ENCODE measurements at places on chromosomes 4 and X.

GRCh38 chrX:13666836-13667235, 13.9 kb downstream of the TCEANC start:
- no peak for DNase-seq

DNA sequence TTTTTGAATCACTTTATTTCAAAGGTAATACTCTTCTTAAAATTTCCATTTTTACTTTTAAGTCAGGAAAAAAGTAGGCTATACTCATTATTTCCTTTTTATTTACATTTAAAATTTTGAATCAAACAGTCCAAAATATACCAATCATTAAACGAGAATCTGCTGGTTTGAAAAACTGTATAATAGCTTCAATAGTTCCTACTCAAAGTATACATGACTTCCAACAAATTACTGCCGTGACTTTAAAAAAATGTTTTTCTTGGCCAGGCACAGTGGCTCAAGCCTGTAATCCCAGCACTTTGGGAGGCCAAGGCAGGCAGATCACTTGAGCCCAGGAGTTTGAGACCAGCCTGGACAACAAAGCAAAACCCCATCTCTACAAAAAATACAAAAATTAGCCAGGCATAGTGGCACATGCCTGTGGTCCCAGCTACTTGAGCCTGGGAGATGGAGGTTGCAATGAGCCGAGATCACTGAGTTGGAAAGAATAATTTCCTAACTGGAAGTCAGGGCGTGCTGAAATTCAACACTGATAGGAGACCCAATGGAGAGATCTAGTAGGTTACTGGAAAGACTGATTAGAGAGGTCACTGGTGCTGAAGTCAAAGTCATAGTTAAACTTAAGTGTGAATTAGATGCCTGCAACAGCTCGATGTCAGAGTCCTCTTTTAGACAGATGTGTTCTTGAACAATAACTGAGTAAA, 9.0 kb downstream of the KLHL8 start:
- DNase-seq, result no peak

- no peak for DNase-seq
Measured at GRCh38 chrX:11151799-11152559, 40.8 kb downstream of the HCCS start.

DNA sequence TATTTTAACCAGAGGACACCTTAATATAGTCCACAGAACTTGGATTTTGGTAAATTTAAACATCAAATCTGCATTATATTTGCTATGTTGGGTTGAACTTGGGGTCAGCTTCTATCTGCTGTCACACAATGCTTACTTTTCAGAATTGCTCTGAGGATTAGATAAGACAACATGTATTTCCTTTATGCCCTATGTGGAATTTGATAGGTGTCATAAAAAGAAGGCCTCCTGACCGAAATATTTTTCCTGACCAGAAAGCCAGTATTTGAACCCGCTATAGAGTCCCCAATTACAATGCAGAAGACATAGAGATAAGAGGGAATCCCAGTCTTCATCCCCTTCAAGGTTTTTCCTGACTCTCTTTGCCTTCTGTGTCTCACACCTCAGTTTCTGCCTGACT, 4.1 kb downstream of the MTTP start:
- no peak for DNase-seq

- no peak for DNase-seq
Measured at GRCh38 chrX:39211501-39211900, 410.2 kb downstream of the MID1IP1 start.

DNA sequence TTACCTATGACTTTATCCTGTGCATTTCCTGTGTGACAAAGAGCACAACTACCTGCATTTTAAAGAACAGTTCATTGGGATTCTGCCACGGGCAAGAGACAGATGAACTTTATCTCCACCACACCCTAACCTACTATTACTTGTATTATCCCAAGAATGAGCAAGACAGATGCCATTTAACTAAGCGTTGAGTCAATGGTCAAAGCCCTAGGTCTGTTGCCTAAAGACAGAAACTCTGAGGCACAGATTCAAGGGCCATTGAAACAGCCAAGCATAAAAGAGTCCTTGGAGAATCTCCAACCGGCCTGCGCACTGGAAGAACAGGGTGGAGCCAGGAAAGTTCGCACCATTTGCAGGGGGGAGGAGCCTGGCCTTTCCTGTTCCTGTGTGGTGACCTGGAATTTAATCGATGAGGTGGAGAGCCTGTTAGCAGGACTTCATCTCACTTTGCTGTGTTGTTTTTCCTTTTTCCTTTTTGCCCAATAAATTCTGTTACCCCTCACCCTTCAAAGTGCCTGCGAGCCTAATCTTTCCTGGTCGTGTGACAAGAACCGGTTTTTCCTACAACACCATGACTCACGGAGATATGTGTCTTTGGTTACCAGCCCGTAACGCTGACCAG, 146.4 kb upstream of the DIAPH2 start:
- peak; percentile 51 for DNase-seq

DNA sequence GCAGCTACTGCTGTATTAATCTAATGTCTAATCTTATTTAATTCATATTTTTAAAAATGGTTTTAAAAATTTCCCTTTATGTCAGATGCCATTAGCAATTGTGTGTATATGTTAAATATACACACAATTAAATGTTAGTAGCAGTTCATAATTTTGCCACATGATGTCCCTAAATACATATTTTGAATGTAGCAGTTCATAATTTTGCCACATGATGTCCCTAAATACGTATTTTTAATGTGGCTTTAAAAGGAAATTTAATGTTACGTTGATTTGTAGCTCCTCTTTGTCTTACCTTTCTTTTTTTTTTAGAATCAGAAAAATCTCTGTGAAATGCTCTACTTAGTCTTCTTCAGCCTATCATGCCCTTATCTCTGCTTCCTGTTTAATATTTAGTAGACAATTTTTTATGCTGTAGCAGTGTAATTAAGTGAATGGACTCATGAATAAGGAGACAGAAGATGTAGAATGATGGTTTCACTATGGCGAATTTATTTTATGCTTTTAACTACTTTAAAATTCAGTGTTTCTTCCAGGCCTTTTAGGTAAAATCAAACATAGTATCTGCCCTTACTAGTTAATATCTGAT, 26.1 kb downstream of the RBM46 start:
- peak; percentile 22 for DNase-seq

- no peak for DNase-seq
Measured at GRCh38 chr4:179112441-179113170, 1670.4 kb upstream of the AGA start.

DNA sequence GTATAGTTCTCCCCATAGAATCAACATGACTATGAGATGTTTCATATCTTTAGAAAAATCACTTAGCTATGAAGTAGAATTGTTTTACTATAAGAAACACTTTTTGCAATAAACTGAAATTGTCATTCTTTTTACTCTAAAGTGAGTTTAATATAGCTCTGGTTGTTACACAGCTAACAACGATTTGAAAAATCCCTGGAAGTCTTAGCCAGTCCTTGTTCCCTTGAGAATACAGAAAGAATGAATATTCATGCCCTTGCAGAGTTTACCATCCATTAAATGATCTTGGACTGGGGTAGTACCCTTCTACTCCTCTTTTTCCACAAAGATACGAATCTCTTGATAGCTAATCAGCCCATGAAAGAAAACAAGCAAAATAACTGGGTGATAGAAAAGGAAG, 141.8 kb downstream of the JADE1 start:
- no peak for DNase-seq

DNA sequence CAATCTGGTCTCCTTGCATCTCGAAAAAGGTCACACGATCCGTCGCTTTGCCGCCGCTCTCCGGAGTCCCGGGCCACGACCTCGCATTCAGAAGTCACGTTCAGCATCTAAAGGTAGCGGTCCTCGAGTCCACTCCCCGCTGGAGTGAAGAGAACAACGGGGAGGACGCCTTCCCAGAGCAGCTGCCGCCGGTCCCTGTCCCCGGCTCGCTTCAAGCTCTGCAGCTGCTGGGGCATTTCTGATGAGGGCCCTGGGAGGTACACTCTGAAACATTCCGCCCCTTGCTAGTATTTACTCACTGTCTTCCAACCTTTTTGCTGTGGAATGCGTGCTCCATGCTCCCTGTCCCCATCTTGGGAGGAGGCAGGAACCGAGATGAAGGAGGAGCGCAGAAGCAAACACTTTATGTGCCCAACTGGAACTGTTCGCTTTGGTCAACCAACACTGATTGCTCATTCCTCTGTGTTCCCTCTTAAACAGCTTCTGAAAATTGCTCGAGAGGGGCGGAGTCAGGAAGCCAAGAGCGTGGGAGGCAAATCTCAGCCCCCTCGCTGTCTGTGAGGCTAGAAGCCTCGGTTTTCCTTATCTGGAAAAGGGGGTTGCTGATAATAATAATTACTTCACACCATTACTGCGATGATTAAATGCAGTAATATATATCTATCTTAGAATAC, 6.4 kb upstream of the VAMP7 start:
- DNase-seq, result no peak

DNA sequence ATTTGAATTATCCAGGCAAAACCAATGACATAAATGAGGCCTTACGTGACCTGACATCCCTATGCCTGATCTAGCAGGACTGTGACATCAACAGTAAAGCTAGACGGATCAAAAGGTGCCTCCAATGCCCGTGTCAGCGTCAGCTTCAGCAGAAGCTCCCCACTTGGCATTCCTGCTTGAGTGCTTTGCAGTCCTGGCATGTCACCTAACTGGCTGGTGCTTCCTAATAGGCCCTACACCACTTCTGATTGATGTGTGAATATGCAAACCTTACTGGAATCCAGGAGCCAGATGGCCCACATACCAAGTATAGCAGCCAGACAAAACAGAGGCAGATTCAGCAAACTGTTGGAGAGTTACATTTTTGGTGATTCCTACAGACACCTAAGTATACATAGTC, 224.2 kb downstream of the DMD start:
- DNase-seq, result peak; percentile 95

- peak; percentile 61 for DNase-seq
Measured at GRCh38 chr4:153618833-153619232, 65.2 kb upstream of the TLR2 start.

DNA sequence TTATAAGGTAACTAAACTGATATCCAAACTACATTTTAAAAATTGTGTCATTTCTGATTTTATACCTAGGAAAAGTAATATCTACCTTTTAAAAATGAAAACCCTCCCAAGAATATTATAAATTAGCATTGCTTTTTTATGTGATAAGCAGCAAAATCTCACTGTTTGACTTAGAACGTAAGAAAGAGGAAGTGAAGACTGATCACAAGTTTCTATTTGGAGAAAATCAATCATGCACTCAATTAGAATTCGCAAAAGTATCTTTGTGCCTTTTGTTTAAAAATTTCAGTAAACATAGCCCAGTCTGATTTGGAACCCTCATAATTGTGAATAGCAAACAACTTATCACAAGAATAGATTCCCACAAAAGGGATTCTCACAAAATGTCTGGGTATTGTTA, 142.7 kb downstream of the TENM3 start:
- no peak for DNase-seq

GRCh38 chr4:4855301-4856070, 4.0 kb upstream of the MSX1 start:
- DNase-seq, result peak; percentile 68

DNA sequence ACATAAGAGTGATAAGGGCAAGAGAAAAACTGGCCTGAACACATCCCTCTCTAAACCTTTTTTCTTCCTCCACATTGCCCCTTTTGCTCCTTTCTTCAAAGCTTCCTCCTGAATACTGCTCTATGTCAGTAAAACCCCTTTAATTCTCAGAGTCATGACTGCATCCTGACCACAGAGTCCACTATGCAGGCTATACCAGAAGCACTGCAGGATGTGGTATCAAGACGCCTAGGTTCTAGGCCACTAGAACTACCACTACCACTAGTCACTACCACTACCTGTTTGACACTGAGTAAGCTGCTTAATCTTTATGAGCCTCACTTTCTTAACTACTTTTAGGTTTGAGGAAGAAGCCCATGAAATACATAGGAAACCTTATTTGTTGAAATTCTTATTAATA, 38.7 kb downstream of the ARHGEF9 start:
- DNase-seq, result no peak

- peak; percentile 34 for DNase-seq
Measured at GRCh38 chr4:81040012-81040659, 9.6 kb downstream of the BMP3 start.

DNA sequence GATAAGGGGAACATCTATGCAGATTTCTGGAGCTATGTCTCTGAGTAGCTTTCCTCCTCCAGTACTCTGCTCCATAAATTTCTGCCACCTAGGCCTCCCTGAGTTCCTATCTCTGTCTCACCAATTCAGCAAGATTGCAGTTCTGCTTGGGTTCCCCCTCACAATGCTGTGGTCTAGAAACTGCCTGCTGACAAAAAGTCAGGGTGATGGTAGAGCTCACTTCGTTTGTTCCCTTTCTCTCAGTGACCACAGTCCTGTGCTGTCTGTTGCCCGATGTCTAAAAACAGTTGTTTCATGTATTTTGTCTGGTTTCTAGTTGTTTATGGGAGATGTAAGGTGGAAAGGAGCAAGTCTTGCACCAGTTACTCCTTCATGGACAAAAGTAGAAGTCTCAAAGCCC, 41.1 kb downstream of the AMMECR1 start:
- DNase-seq, result no peak

DNA sequence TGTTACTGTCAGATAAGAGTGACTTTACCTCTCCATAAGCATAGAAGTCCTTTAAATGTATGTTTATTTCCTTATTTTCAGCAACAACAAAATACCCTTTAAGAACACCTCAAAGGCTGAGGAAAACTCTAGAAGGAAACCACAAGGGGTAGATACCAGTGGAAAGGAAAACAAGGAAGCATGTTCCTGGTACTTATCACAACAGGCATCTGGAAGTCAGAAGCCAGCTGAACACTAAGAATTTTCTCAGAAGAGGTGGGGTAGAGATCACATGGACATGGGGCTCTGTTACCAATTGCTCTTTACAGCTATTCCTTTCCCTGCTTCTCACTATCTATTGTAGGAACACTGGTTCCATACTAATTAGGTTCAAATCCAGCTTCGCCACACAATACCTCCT, 51.5 kb upstream of the BEND2 start:
- no peak for DNase-seq

- peak; percentile 25 for DNase-seq
Measured at GRCh38 chr4:14729282-14730000, 272.8 kb upstream of the CPEB2 start.

DNA sequence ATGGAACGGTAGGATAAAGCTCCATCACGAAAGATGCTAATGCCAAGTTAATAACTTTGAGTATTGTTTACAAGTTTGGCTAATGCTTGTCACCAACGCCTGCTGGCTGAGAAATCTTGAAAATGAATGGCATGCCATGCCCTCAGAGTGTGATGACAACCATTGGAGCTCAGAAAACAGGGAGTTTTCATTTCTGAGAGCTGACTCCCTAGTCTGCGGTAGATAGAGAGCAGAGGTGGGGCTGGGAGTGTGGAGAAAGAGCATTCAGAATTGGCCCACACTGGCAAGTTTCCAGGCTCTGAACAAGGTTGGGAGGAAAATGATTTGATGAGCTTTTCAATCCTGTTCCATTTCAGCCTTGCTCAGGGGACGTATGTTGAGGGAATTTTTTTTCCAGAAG, 183.9 kb downstream of the CPEB2 start:
- DNase-seq, result peak; percentile 41

- DNase-seq, result no peak
Measured at GRCh38 chr4:25029479-25030276, 1.1 kb downstream of the LGI2 start.

GRCh38 chr4:74097116-74097515, 1.9 kb downstream of the CXCL2 start:
- DNase-seq, result no peak
